ENCODE measurements at places on chromosomes 2 and 18.

GRCh38 chr2:68796295-68796905, 61.8 kb downstream of the ARHGAP25 start:
- no peak for DNase-seq

GRCh38 chr2:237688081-237688480, 60.7 kb downstream of the LRRFIP1 start:
- no peak for DNase-seq

GRCh38 chr2:144526831-144527230, 6.9 kb upstream of the ZEB2 start:
- no peak for DNase-seq

- no peak for DNase-seq
Measured at GRCh38 chr2:22957446-22957845, 427.5 kb upstream of the KLHL29 start.

- no peak for DNase-seq
Measured at GRCh38 chr2:71385012-71385411, 53.4 kb downstream of the ZNF638 start.

DNA sequence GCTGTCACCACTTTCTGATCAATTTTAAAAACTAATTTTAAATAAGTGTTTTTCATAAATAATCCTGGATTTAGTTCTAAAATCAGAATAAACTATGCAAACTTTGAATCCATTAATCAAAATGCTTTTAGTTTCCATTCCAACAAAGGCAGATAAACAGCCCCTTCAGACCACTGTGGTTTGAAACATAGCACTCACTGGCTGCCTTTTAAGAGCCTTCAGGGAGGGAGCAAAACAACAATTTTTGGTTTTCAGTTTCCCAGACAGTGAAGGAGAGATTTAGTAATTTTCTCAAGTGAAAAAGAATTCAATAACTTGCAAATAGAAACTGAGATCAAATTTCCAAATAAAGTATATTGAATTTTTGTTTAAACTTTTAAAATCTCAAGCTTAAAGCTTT, 46.1 kb downstream of the CDK15 start:
- DNase-seq: no peak

DNA sequence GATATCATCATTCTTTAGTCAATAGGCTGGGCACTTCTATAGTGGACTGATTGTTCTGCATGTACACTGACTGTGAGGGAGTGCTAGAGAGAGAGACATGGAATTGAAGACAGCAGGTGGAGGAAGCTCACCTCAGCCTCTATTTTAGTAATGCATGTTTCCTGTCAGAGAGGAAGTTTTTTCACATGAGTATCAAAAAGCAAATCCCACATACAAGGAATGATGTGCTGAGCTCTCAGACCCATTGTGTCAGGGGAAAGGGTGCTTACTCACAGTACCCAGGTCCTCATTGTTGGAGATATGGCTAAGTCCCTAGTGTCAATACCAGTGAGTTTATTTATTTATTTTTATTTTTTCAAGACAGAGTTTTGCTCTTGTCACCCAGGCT, 9.9 kb upstream of the CDK15 start:
- DNase-seq: no peak

DNA sequence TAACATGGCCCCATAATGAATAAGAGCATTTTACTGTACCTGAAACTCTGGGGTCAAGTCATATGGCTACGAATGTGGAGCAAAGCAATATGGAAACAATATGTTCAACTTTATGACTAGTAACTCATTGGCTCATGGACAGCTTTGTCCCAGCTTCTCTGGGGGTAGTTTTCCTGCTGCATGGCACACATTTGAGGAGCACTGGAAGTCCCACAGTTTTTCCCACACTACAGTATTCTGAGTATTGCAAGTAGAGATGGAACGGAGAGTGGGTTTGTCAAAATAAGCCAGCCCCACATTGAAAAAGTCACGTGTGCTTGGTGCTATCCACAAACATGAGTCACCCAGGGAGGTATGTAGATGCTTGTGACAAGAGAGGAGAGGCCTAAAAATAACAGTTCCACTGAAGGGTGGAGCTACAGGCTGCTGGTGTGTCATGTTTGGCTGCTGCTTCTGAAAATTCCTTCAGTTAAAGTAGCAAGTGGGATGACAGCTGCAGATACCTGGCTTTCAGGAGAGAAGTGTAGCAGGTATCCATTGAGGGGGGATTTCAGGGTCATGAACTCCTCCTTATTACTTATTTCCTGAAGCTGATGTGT, 48.2 kb upstream of the CTAGE1 start:
- DNase-seq: peak; percentile 86

GRCh38 chr2:66679442-66679841, 244.5 kb downstream of the MEIS1 start:
- DNase-seq: no peak

DNA sequence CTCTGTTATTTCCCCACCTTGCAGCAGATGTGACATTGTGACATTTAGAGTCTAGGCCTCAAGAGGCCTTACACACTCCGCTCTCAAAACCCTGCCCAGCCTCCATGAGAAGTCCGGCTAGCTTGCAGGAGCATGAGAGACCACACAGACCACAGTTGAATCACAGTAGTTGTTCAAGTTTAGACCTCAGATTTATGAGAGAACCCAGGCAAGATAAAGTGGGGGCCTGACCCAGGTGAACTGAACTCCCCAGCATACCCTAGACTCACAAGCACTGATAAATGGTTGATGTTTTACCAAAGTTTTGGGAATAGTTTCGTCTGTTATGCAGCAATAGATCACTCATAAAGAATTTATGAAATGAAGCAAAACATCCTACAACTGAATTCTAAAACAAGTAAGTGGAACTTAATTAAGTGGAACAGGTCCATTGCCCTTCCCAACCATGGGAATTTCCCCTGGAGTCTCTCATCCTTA, 4.7 kb upstream of the STAT1 start:
- no peak for DNase-seq

- no peak for DNase-seq
Measured at GRCh38 chr2:28638102-28638501, 113.5 kb upstream of the PPP1CB start.

GRCh38 chr2:12504443-12504842, 212.3 kb upstream of the TRIB2 start:
- no peak for DNase-seq

DNA sequence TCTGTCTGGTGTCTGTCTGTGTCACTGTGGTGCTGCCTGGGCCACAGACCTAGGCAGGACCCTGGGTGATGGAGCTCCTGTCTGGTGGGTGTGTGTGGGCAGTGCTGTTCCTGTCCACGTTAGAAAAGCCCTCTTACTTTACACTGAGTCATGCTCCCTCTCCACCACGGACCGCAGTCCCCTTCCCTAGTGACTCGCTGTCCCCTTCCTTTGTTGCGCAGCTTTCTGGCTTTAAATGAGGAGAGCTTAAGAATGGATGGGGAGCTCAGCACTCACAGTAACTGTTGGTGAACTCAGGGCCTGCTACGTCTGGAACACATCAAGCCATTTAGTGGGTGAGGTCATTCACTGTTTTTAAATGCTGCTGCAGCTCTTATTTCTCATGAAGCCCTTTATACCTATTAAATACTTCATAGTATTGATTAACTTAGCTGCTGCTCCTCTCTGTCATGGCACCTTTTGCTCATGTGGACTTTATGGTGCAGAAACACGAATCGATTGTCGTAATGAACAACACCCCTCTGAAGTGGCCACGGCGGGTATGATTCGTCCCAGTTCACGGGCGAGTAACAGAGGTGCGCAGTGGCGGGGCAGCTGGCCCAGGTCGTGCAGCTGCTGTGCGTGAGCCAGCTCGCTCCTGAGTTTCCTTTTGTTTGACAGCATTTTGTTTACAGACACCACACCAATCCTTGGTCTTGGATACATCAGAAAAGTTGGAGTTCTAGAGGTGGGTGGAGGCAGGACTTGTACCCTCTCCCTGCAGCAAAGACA, 100.4 kb downstream of the LDLRAD4 start:
- DNase-seq: no peak

DNA sequence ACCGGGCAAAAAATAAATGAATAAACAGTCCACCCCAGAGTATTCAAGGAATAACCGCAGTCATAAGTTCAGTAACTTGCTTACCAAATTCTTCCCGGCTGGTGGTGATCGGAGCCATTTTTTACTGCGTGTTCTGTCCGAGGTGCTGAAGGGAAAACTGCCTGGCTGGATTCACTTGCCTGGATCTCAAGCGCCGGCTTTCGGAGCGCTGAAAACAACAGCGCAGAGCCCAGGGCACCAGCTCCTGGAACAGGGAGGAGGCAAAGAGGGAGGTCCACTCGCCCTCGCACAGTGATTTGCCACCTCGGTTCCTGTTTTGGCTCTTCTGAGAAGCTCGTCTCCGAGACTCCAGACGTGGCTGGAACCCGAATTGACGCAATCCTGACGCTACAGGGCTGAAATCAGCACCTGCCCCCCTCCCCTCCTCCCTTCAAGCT, at the start of gene SYT4:
Gene SYT4 (minus strand): TSS at position 327 of the 437 bp plus-strand sequence. CDS start 209 bp downstream, at position 118.
- DNase-seq: no peak

GRCh38 chr2:25894135-25894830, 16.0 kb upstream of the ASXL2 start:
- DNase-seq: no peak

DNA sequence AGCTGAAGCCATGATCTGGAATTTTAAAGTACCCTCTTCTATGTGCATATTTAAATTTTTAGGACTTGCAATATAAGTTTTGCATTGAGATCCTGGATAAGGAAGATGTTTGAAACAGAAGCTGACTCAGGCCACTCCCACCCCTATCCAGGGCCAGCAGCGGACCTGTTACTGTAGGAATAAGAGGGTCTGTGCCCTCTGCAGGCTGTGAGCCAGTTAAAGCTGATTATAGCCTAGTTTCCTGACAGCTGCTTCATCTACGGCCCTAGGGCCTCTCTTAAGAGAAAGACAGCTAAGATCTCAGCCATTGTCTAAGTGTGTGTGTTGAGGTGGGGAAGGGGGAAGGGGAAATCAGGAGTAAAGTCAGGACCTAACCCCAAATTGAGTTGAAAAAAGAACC, 234.0 kb downstream of the HAUS1 start:
- DNase-seq: no peak

All from LoVo (cell line).